D721Med (cell line): ENCODE measurements at places on chromosomes 1 and 21.

DNA sequence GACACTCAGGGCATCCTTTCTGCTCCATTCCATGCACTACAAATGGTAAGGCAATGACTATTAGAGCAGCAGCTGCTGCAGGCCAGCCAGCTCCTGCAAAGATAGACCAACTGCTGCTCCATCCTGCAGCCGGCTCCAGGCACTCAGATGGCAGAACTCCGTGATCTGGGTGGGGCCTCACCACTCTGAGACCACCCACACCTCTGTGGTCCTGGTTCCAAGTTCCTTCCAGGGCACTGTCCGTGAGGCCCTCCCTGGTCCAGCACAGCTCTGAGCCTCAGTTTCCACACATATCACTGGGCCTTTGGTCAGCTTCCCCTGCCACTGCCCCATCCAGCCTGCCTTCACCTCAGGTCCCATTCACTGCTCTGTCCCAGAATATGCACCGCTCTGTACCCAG lies 114.7 kb downstream of the DMRTB1 start:
- DNase-seq = no peak

- DNase-seq = no peak
Observed at GRCh38 chr21:43188181-43188580, 19.4 kb downstream of the CRYAA start.

- no peak for DNase-seq
Observed at GRCh38 chr1:47147047-47147785, 10.0 kb downstream of the CYP4A22 start.

DNA sequence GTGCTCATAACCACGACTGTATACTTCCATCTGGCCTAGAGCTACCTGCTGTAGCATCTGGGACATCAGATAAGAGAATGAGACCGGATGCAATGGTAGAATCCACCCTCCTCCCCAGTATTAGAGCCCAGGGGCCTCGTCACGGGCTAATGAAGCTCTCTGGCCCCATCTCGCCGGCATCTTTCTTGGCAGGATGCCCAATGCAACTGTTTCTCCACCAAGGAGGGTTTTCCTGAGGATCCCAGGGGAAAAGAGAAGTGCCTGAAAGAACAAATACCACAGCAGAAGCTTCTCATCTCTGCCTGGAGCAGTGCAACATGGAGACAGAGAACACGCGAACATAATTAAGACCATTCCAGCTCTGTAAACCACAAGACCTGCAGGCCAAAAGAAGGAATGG lies 80.0 kb downstream of the VWA5B1 start:
- DNase-seq = no peak

- DNase-seq = no peak
Observed at GRCh38 chr1:207645635-207646081, 725 bp downstream of the CR1L start.

DNA sequence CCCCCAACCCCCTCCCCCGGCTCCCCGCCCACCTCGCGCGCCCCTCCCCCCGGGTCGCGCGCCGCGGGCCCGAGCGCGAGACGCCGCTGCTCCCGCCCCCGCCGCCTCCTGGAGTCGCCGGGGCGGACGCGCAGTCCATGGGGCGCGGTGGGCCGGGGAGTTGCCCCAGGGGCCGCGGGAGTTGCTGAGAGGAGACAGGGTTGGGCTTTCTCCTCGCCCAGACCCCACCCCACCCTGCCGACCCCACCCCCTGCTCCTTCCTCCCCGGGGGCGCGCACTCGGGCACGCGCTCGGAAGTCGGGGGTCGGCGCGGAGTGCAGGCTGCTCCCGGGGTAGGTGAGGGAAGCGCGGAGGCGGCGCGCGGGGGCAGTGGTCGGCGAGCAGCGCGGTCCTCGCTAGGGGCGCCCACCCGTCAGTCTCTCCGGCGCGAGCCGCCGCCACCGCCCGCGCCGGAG lies at the start of gene LAMC1:
Gene LAMC1, plus strand, starts transcription at position 275 of the 455 bp plus-strand sequence. CDS start 297 bp downstream, outside the sequence.
- peak; percentile 38 for DNase-seq

GRCh38 chr1:55064071-55064581 lies 24.8 kb downstream of the PCSK9 start:
- no peak for DNase-seq

- no peak for DNase-seq
Observed at GRCh38 chr1:70754701-70755100, 292.9 kb downstream of the PTGER3 start.

DNA sequence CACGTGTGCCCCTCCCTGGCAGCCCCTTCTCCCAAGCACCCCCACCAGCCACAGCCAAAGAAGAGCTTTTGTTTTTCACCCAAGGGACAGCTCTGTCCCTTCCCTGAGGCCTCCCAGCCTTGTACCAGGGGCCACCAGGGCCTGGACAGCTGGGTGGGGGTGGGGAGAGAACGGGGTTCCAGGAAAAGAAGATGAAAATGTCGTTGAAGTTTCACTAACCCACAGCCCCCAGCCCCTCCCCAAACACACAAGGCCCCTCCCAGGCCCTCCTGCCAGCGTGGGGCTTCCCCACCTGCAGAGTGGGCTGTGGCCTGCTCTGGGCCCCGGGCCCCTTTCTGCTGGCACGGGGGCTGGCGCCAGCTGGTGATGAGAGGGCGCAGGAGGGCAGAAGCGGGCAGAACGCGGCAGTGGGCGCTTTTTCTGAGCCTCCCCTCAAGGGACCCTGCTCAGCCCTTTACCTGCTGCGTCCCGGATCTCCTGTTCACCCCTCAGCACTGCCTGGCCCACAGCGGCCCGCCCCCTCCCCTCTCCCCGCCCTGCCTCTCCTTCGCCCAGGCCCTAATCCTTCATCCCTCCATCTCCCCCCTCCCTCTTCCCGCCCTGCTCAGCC lies 5.5 kb upstream of the ANKRD65 start:
- DNase-seq = peak; percentile 18

DNA sequence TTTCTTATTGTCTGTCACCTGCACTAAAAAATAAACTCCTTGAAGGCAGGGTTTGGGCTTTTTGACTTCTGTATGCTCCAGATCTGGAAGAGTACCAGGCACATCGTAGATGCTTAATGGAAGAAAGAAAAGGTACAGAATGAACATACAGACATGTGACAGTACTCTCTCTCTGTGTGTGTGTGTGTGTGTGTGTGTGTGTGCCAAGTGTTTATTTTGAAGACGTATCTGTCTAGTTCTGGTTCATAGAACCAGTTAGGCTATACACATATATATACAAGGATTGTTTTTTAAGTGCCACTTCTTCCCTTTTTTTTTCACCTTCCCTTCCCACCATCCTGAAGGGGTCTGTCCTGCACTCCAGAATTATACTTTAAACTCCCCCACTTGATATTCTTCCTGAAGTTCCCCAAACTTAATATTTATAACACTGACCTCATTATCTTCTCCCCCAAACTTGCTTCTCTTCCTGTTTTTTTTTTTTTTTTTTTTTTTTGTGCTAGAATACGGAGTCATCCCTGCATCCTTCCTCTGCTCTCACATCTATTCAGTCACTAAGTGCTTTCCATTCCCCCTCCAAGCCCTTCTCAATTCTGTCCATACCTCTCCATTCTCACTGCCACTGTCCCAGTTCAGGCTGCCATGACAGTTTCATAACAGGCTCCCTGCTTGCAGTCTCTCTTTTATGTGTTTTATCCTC lies 5.4 kb upstream of the KCNA3 start:
- DNase-seq = no peak

DNA sequence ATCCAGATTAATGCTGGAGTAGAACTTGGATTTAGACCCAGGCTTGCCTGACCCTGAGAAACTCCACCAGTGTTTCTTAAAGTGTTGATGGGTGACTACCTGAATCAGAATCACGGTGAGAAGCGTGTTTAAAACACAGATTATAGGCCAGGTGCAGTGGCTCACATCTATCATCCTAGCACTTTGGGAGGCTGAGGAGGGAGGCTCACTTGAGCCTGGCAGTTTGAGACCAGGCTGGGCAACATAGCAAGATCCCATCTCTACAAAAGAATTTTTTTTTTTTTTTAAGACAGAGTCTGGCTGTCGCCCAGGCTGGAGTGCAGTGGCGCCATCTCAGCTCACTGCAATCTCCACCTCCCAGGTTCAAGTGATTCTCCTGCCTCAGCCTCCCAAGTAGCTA lies 56.3 kb upstream of the TENT5B start:
- DNase-seq = no peak

GRCh38 chr1:34864759-34865158 lies 5.2 kb upstream of the SMIM12 start:
- no peak for DNase-seq

GRCh38 chr21:17422931-17423330 lies 89.9 kb upstream of the CXADR start:
- no peak for DNase-seq

GRCh38 chr1:201694608-201695335 lies 134.2 kb upstream of the IPO9 start:
- no peak for DNase-seq

DNA sequence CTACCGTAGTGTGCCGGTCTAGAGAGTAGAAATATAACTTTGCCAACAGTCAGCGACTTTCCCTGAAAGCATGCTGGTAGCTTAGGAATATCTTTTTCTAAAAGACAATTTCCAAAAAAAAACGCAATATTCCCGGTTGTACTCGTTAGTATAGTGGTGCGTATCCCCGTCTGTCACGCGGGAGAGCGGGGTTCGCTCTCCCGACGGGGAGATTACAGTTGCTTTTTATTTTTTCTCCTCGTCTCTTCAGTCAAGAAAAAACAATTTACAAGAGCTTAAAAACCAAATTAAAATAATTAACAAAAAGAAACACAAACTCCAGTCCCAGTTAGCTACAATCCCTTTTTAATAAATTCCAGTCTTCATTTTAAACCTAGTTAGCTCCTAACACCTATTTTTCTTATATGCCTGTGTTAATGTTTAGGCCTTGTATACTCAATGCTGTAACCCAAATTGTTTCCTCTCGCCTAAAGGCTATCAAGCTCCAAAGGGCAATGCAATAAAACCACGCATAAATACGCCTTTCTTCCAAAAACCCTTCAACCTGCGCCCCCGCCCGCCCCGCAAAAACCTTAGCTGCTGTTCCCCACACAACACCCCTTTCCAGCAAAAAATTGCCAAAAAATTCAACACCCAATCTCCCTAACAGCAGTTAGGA lies 7.8 kb downstream of the HSPA6 start:
- no peak for DNase-seq

GRCh38 chr1:193417945-193418744 lies 231.7 kb upstream of the B3GALT2 start:
- DNase-seq = no peak

GRCh38 chr1:206469411-206469932 lies 804 bp upstream of the IKBKE start:
- DNase-seq = no peak

- no peak for DNase-seq
Observed at GRCh38 chr1:175390081-175390481, 197.5 kb upstream of the KIAA0040 start.

DNA sequence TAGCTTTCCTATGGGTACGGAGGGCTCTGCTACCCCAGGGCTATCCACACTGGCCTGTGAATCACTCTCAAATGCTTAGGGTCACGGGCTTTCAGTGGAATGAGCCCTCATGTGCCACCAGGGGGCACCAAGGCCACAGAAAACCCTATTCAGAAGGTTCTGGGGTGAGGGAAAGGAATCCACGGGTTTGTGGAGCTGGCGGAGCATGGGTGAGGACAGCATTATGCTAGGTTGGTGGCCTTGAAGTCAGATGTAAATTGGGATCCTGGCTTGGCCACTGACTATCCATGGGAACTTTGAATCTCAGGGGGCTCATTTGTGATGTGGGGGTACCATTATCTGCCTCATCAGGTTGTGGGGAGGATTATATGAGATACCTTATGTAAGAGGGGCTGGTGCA lies 5.1 kb upstream of the LAMTOR5 start:
- DNase-seq = peak; percentile 27

GRCh38 chr21:36813052-36813451 lies 114.1 kb downstream of the SIM2 start:
- DNase-seq = no peak

- DNase-seq = no peak
Observed at GRCh38 chr1:3402258-3403010, 52.0 kb upstream of the ARHGEF16 start.

DNA sequence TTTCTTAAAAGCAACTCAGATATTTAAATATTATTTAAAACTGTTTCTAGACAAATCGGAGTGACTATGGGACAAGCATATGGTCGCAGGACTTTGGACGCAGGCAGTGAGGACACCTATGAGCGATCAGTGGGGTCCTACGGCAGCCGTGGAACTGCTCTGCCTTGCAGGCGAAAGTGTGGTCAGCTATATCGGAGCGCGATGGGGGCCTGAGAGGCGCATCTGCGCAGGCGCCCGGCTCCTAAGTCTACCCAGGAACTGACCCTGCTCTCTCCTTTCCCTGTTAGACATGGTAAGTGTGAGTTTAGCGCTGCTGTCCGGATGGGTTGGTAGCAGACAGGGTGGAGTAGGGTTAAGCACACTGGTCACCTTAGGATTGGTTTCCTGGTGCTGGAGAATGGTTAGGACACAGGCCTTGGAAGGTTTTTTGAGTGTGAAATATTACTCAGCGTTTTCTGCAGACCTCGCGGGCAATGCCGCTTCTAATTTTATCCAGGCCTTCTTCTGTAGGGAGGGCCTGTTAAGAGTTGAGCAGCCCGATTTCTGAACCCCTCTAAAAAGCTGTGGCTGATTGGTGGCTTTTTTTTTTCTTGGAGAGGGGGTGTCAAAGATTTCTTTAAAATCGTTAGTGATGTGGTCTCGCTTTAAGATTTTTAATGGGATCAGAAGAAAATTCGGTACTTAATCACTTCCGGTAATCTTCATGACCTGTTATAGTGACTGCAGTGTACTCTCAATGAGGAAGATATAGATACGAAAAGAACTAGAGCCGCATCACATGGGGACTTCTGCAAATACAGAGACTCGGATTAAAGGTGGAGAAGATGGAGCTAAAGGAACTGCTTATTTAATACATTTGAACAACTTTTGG lies at the start of gene RABGGTB:
Gene RABGGTB, plus strand, starts transcription at position 274 of the 871 bp plus-strand sequence. Its CDS starts 16 bp downstream, at position 290.
- DNase-seq = peak; percentile 63
